Glomerular endothelial cell (primary cell): ENCODE measurements at places on chromosomes 3 and 15.

GRCh38 chr3:22947851-22948250, 255.3 kb upstream of the UBE2E2 start:
- DNase-seq = no peak

GRCh38 chr15:65651042-65651322, 29.2 kb downstream of the SLC24A1 start:
- DNase-seq = no peak

GRCh38 chr15:96693990-96694517, 363.6 kb downstream of the NR2F2 start:
- no peak for DNase-seq

- no peak for DNase-seq
These were observed 115.8 kb downstream of the GHSR start for GRCh38 chr3:172332256-172333041.

GRCh38 chr15:81091889-81092558, 42.0 kb upstream of the CFAP161 start:
- no peak for DNase-seq

GRCh38 chr3:192408007-192408646, 319.2 kb downstream of the FGF12 start:
- DNase-seq = no peak

- no peak for DNase-seq
These were observed 380.0 kb upstream of the DPH6 start for GRCh38 chr15:35926007-35926380.

- no peak for DNase-seq
These were observed 3.4 kb downstream of the GXYLT2 start for GRCh38 chr3:72891053-72891855.
